ENCODE measurements at places on chromosomes 5 and 9.

DNA sequence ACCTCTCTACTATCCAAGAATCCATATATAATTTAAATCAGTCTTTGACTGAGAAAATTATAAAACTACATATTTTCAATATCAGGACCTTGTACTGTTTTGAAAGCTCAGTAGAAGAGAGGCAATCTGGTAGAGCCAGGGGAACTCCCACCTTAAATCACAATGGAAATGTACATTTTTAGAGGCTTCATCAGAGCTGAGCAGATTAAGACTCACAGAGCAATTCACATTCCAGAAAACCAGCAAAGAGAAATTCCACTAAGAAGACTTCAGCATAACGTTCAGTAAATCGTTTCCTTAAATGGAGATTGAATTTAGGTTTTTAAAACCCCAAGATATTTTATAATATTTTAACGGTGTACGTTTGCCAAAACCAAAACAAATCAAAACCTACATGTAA, 227.8 kb upstream of the TRPM3 start:
- DNase-seq: no peak

DNA sequence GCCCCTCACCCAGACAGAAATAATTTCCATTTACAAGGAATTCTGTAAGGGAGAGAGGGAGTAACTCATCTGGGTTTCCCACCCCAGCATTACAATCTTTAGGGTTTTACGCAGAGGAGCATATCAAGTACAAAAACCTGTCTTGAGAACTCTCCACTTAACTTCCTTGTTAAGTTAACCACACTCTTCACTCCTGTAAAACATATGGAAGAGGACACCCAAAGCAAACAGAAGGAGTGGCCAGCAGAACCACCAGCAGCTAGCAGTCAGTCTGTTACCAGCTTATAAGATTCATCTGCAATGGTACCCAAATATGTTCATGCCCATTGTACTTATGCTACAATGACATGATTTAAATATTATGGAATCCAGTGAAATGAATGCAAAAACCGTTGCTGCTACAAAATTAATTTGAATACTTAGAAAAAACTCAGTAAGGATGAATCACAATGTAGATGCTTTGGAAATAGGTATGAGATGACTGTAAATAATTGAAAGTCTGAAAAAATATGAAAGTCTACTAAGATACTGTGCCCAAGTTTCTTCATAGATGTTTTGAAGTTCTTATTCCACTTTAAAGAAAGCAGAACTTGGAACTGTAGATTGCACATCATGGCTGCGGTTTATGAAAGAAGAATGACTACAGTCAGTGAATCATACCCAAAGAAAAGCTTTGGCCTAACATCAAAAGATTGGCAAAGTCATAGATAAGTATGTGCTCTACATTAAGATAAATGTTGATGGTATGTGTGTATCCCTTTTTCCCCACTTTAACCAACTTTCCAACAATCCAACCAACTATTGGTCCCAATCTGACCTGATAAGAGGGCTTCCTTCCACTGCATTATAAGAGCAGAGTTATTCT, 233.6 kb downstream of the ACTL7B start:
- DNase-seq: no peak

GRCh38 chr5:166845044-166845443, 1446.4 kb upstream of the WWC1 start:
- DNase-seq: no peak

DNA sequence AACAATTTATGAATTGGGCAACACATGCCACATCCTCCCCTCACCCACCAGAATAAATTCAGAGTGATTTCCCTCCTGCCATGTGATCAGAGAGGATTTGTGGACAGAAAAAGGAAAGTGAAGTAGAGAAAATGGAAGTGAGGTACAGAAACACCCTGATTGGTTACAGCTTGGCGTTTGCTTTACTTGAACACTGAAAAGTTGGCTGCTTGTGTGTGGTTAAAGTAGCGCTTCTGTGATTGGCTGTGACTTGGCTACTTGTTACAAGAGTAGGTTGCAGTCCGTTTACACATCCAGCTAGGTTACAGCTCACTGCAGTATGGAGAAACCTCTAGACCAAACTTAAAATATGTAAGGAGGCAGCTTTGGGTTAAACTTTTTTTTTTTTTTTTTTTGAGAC, 205.2 kb upstream of the ZNF608 start:
- peak; percentile 14 for DNase-seq

DNA sequence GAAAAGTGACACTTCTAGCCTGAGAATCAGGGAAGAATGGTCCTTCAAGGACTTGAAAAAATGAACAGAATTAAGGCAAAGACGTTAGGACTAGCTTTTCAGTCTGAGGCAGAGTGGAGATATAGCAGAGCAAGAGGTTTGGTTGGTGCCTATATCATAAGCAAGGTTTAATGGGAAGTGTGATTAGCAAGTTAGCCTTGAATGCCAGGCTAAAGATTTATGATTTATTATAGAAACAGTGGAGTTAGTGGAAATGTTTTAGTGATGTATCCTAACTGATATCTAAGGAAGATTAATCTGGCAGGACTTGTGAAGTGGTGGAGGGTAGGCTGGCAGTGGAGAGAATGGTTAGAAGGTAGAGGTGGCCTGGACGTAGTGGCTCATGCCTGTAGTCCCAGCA, 7.0 kb downstream of the F2RL2 start:
- no peak for DNase-seq

DNA sequence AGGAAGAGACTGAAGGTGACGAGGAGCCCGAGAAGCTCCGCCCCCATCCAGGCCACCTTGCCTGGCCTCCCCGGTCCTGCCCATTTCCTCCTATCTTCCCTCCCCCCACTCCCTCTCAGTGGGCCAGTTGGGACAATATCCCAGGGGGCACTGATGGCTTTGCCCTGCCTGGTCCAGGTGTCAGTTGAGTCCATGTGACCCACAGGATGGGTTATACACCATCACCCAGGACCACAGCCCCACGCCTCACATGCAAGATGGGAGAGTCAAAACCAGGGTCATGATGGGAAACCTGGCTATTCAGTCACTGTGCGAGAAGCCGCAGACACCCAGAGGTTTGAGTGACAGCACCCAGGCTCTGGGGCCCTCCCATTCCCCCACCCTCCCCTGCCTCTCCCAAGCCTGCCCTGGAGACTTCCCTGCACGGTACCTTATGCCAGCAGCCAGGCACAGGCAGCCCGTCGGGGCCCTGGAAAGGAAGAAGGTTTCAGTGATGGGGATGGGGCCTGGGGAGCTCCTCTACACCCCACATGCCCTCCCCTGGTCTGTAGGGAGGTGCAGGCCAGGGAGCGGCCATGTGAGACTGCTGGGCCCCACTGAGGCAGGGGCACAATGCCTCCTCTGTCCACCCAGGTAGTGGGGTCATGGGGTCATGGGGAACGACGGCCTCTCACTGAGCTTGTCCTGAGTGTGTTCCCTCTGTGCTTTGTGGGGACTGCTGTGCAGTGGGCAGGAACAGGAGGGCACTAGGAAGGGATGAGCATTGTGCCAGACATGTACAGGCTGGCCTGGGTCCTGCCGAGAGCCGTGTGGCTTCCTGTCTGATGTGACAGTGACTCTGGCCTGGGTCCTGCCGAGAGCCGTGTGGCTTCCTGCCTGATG, 6.3 kb upstream of the PHYKPL start:
- DNase-seq: no peak

- DNase-seq: no peak
Measured at GRCh38 chr9:125989524-125990180, 242.5 kb downstream of the PBX3 start.

DNA sequence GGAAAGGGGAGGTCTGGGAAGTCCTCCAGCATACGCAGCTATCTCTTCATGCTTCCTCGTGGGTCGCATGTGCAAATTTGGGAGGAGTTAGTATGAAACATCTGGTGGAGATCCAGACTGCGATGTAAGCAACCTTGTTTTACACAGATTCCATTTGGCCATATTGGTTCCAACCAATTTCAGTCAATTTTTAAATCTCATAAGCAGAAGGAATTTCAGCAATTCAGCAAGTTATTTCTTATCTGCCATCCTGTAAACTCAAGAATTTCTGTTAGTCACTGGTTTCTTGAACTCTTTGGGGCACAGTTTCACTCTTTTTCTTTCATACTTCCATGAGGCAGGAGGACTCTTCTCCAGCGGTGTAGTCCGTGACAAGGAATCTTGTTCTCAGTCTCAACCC, 130.4 kb upstream of the CLINT1 start:
- DNase-seq: no peak

- peak; percentile 20 for DNase-seq
Measured at GRCh38 chr5:43192558-43193180, 644 bp downstream of the NIM1K start.

- DNase-seq: peak; percentile 36
Measured at GRCh38 chr9:131530546-131530919, 530 bp downstream of the UCK1 start.

DNA sequence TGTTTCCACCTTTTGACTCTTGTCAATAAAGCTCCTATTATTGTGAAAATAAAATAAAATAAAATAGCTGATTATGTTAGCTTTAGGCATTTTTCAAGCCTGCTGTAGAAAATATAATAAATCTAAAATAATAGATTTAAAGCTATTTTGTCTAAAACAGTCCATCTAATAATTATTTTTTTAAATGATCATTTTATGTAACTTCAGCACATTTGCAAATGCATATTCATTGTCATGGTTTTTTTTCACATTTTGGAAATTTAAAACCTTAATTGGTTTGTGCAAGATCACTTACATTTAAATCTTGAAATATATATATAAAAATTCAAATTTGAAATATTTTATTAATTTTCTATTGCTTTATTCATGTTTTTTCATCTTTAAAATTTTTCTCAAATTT, 159.8 kb downstream of the ADGRV1 start:
- DNase-seq: no peak

GRCh38 chr5:81335946-81336345, 34.6 kb downstream of the ZCCHC9 start:
- DNase-seq: no peak

DNA sequence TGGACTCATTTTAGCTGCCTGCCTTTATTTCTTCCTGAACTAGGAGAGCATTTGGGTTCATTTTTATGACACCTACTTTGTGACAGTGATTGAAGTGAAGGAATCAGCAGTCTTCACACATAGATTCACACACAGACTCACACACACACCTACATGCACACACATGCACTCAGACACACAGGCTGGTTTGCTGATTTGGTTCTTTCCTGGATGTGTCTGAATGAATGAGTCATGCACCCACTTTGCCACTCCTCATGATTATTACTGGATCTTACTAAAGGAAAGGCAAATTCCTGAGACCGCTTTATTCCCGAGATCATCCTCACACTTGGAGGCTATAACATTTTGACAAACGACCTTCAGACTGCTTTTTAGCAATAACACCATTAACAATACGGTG, 529.5 kb downstream of the AGTPBP1 start:
- DNase-seq: no peak

DNA sequence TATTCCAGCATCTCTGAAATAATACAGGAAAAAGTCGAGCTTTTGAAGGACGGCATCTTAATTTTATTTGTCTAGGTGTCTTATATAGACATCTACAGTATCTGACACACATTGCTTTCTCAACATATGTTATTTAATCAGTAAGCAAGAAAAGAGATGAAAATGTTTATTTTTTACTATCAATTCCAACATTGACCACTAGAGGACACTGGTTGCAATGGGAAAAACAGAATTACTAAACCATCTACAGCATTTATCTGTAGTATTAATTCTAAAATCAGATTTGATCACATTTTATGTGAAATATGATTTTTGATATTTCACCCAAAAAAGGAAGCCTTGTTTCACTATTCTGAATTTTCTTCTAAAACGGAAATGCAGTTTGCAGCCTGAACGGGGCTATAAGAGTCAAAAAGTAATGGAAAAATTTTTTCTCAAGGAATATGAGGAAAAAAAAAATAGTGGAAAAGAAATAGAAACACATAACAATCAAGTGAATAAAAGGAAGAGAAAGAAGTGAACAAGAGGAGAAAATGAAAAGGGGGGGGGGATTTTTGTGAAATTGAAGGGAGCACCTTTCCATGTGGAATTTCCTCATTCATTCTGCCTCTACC, 98.6 kb downstream of the OSTF1 start:
- DNase-seq: no peak

GRCh38 chr9:36135741-36136271, 727 bp upstream of the GLIPR2 start:
- no peak for DNase-seq

DNA sequence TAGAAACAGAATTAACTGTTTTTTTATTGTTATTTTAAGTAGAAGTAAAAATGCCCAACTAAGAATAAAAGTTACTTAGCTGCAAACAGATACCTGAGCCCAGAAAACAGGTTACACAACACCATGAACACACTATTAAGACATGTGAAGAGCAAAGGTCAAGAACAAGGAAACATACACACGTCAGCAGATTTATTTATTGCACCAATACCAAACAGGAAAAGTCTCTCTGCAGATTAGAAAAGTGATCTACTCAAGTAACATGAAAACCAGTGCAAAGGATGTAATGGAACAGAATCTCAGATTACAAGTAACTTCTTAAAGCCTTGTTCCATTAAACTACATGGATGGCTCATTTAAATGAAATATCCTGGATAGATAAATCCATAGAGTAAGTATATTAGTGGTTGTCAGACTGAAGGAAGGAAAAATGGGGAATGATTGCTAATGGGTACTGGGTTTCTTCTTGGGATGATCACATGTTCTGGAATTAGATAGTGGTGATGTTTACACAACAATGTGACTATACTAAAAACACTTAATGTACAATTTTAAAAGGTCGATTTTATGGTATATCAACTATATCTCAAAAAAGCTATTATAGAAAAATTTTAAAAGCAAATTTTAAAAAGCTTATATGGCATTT, 6.1 kb downstream of the SAR1B start:
- DNase-seq: no peak

DNA sequence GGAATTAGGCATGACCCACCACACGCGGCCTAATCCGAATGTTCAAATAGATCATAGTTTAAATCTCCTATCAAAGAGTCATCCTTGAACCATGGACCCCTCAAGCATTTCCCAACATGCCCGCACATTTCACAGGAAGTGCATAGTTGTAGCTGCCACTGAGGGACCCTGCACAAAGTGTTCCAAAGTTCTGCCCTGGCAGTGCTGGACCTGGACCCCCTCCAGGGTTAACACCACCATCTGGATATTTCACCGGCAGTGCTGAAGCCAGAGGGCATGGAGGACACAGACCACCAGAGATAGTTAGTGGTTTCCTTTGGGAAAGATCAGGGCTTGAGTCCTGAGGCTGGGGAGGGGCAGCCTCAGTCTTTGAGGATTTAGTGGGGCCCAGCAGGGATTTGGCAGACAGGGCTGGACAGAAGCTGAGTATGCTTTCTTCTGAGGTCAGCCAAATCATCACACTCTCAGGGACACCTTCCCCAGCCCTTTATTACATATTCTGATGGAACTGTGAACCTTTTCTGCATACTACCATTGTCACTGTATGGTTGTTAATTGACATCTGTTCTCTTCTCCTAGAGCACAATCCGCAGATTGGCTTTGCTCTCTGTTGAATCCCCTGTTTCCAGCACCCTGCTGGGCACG, 143.6 kb upstream of the EFNA5 start:
- DNase-seq: no peak

Measured in memory B cell (primary cell).